ENCODE measurements at places on chromosomes 7 and 10.

DNA sequence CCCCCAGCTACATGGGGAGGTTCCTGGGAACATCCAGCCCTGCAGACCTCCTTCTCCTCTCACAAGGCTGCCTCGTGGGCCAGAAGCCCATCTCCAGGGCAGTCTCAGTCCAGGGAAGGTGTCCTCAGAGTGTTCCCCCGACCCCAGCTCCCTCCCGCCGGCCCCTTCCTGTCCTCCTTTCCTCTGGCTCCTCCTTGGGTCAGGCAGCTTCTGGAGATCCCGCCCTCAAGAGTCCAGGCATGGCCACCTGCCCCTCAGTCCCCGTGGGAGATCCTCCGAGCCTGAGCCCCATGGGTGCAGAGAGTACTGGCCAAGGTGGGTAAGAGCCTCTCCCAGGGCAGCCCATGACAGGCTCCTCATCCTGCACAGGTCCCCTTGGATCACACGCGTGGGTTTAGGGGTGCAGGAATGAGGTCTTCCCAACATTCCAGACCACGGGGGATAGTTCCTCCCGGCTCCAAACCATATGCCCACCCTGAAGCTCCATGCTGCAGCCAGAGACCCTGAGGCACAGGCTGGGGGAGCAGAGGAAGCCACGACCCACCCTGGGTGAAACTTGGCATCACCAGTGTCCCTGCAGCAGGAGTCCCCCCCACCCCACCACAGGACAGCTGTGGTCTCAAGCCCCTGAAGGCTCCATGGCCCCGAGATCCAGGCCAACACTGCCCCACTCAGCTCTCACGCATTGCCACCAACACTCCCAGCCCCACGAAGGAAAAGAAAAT, 65.5 kb downstream of the OAT start:
- DNase-seq, result no peak

GRCh38 chr10:43038783-43039623, 37.9 kb upstream of the RET start:
- DNase-seq, result no peak

GRCh38 chr7:100567751-100568175, 5.9 kb downstream of the SAP25 start:
- DNase-seq, result no peak

GRCh38 chr7:1432411-1433082, 26.7 kb downstream of the MICALL2 start:
- peak; percentile 70 for DNase-seq

DNA sequence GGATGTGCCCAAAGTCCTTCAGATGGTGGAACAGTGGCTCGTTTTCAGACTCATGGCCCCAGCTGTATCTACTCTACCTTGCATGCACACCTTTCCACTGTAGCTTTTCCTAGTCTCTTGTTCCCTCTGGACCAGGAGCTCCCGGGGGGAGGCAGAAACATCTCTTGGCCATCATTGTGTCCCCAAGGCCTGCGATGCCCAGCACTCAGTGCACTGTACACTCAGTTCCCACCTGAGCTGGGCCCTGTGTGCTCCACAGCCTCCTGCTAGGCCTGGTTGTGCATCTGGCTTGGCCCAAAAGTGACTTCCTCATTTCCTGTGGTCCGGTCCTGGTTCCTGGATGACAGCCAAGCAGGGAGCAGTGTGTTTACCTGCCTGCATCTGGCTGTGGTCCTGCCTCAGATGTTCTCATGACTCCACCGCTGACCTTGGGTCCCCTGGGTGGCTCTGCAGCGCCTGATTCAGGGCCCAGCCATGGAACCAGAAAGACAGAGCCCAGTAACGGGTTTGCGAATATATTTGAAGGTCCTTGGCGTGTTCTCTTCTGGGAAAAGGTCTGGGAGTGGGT, 9.9 kb upstream of the DOCK1 start:
- no peak for DNase-seq

DNA sequence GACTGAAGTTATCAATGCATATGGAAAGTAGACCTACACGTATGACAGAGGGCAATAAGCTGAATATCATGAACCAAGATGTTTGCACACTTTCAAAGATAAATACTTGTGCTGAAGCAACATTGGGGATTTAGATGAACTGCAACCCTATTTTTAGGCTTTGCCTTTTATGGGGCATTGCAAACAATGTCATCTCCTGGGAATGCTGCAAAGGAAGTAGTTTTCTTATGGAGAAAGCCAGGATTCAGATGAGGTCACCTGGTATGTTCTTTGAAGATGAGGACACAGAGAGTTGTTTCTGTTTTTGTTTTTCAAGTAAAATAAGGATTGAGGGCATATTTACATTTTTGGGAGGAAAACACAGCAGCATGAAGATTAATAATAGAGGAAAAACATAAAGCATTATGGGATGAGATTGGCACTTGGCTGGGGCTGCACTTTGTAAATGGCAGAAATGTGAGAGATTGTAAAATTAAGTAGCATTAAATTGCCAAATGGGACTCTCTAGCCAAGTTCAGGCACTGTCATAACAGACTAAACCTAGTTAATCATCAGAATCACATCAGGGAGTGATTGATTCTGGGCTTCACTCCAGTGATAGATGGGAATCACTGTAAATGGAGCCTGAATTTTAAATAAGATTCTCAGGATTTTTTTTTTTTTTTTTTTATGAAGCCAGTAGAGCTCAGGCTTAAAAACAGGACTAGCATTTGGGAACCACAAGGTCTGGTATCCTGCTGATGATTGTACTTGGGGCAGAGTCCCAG, 63.1 kb downstream of the MALRD1 start:
- DNase-seq, result no peak

- no peak for DNase-seq
These were observed 17.1 kb downstream of the CHST3 start for GRCh38 chr10:71981015-71981875.

GRCh38 chr7:87199241-87199640, 20.3 kb downstream of the TMEM243 start:
- DNase-seq, result no peak

GRCh38 chr7:134845461-134845860, 66.0 kb downstream of the CALD1 start:
- no peak for DNase-seq

DNA sequence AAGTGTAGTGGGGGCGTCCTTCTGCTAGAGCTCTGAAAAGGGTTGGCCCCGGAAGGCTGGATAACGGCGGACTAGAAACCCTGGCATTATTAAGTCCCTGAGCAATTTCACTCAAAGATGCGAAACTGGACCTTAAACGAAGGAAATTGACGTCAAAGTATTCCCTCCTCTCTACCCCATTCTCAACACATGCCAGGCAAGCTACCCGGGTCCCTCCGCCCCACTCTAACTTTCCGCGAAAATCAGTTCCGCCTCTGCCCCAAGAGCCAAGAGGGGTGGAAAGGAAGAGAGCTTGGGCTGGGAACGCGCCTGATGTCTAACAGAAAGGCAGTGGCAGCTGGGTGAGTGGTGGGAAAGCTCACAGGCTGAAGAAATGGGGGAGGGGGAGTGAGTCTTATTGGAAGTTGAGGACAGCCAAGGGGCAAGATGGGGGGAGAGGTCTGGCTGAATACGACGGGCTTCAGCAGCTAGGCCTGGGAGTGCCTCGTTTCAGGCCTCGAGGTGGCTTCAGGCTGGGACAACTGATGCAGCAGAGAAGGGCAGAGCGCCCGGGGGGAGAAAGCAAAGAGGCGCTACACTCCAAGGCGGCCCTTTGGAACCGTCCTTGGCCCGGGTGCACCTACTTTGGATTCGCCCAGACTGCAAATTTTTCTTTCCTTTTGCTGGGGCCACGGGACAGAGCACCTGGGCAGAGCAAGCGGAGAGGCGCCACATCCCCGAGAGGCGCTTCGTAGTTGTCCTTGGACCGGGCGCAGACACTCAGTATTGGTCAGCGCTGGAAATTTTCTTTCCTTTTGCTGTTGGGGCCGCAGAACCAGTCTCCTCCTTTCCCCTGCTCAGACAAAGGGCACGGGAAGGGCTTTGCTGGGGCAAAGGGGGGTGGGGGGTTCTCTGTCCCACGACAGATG, 2.0 kb upstream of the FEZF1 start:
- DNase-seq, result no peak

GRCh38 chr7:106285855-106286492, 1.2 kb upstream of the NAMPT start:
- DNase-seq, result peak; percentile 9

GRCh38 chr7:147578196-147578595, 1012.4 kb upstream of the C7orf33 start:
- no peak for DNase-seq

- DNase-seq, result no peak
These were observed 14.1 kb upstream of the PPA1 start for GRCh38 chr10:70247360-70247759.

- DNase-seq, result no peak
These were observed 378.2 kb upstream of the PRKCQ start for GRCh38 chr10:6958254-6958653.

DNA sequence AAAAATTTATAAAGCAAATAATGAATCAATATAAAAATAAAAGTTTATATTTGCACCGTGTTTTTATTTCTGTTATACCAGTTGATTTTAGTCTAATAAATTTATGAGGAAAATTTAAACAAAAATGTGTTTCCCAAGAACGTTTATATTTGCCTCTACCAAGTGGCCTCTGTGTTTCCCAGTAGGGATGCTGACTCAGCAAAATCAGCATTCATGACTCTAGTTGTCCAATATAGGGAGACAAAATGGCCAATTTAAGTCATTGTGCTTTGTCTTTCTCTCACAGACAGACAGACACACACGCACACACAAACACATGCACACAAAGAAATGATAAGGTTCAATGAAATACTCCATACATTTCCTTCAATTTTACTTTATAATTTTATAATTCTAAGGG, 942.5 kb upstream of the ZWINT start:
- DNase-seq, result no peak

DNA sequence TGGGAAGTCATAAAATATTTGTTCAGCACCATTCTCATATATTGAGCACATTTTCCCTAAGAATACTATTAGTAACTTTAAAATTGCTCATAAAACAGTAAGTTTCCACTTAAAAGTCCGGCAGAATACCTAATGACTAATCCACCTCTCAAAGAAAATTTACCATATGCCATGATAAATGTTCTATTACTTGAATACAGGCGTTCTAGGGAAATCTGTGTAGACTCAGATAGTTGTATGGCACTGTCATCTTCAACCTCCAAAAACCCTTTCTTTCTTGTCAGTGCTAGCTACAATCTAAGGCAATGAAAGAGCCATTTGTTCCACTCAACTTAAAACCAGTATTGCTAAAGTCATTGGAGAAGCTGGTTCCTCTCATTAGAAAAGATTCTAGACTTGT, 7.3 kb downstream of the GPR37 start:
- DNase-seq, result no peak

GRCh38 chr10:62860946-62861345, 44.8 kb upstream of the EGR2 start:
- DNase-seq, result no peak

DNA sequence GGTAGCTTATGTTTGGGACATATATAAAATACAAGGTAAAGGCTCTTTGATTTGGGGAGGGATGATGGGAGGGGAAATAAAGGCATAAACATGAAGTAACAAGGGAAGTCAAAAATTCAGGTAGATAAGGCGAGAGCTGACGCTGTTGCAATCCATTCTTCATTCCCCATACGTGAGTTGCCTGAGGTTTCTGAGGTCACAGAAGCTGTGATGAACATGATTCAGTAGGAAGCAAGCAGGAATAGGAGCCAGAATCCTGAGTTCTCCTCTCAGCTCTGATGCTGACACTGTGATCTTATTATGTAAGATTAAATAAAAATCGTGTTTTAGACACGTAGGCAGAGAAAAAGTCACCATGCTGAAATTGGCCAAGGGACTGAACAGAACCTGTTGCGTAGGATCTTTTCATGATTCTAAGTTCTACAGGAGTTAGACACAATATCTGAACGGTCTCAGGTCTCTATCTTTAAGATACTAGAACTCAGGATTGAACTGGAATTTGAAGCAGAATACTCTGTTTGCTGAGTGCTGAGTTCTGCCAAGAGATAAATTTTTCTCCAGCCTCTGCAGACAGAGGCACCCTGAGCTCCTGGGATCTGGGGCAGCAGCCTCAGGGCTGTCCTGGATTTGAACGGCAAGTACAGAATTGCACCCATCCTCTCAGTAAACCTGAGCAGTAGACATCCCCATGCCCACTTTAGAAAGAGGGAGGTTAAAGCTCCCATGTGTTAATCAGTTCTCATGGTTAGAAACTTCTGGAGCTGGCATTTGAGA, 21.0 kb downstream of the KLF6 start:
- DNase-seq, result no peak

GRCh38 chr10:15321431-15322341, 49.4 kb downstream of the FAM171A1 start:
- DNase-seq, result no peak

- DNase-seq, result no peak
These were observed 91.6 kb downstream of the RAB11FIP2 start for GRCh38 chr10:117955176-117955575.

DNA sequence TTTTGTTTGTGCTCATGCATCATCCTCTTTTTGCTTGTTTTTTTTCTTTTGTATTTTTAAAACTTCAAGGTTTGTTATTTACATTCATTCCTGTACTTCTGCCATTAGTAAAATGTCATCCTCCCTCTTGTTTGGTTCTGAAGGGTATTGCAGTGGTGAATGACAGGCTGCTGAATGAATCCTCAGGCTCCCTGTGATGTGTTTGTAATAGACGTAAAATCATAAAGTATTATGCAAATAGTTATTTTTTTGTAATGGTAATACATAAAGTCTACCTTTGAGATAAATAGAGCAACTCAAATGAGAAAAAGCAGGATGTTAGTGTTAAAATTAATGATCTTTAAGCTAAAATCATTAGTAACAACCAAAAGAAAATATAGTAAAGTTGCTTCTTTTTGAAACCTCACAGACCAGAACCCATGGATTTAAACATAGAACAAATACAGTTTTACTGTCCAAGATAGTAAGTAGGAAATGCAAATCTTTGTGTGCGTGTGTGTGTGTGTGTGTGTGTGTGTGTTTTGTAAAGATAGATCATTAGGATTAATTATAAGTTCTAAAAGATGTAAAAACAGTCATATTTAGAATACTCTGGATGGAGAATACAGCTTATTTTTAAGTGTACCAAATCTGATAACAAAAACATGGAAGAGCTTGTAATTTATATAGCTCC, 4.5 kb downstream of the GLCCI1 start:
- DNase-seq, result no peak

- no peak for DNase-seq
These were observed 103.2 kb downstream of the IQUB start for GRCh38 chr7:123431075-123431614.

GRCh38 chr7:45290880-45291279, 133.3 kb downstream of the RAMP3 start:
- DNase-seq, result no peak

GRCh38 chr7:8208816-8209215, 53.2 kb downstream of the ICA1 start:
- DNase-seq, result no peak

- DNase-seq, result no peak
These were observed 626.3 kb upstream of the POT1 start for GRCh38 chr7:125555916-125556315.
